ENCODE measurements at places on chromosomes 1 and 21.

GRCh38 chr1:18119289-18119688, 11.7 kb downstream of the IGSF21 start:
- DNase-seq, result no peak

DNA sequence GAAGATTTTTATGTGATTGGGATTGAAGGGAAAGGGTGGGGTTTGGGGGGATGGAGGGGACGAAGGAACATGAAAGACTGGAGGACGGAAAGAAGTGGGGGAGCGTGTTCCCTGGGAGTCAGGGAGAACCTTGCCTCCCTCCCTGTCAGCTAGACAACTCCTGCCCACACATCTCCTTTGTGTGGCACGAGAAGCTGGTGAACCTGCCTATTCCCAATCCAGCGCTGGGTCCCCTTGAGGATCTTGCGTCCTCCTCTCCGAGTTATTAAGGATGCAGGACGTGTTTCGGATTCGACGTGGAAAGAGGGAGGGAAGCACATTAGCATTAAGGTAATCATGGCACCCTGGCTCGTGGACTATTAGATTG, 1.4 kb downstream of the LRRC7 start:
- DNase-seq, result no peak

GRCh38 chr1:27405074-27405473, 12.7 kb downstream of the GPR3 start:
- no peak for DNase-seq

DNA sequence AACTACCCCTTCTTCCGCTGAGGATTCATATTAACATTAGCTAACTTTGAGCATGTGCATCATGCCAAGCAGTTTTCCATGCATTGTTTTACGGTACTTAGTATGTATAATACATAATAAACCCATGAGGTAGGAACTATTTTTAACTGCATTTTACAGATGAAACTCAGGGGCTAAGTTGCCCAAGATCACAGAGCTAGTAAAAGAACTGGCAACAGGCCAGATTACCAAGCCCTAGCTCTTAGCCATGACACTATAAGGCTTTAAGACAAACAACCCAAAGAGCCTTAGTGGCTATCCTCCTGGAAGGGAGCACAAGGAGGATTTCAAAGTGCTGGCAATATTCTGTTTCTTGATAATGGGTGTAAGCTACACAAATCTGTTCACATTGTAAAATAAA, 6.1 kb downstream of the AK2 start:
- DNase-seq, result no peak

DNA sequence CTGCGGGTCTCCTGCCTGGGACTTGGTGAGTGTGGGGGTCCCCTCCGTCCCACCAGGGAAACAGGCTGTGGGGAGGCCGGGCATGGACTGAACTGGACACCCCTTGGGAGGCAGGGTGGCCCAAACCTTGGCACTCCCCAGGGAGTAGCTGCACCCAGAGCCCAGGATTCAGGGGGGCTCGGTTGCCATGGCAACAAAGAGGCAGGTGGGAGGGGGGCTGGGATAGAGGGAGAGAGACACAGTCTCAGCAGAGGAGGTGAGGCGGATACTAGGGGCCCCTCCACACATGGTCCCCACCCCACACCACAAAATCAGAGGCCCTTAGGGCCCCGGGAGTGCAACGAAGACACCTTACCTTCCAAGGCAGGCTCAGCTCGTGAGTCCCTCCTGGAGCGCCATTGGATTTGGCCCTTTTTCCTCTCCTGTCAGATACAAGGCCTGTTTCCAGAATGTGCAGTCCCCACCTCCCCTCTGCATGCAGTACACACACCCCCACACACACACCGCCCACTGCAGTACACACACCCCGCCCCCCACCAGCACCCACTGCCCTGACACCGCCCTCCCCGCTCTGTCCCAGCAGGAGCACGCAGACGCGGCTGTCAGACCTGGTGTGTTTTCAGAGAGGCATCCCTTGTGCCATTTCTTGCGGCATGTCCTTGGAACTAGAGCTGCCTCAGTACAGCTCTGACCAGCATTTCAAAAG, 27.2 kb downstream of the KCNAB2 start:
- no peak for DNase-seq

DNA sequence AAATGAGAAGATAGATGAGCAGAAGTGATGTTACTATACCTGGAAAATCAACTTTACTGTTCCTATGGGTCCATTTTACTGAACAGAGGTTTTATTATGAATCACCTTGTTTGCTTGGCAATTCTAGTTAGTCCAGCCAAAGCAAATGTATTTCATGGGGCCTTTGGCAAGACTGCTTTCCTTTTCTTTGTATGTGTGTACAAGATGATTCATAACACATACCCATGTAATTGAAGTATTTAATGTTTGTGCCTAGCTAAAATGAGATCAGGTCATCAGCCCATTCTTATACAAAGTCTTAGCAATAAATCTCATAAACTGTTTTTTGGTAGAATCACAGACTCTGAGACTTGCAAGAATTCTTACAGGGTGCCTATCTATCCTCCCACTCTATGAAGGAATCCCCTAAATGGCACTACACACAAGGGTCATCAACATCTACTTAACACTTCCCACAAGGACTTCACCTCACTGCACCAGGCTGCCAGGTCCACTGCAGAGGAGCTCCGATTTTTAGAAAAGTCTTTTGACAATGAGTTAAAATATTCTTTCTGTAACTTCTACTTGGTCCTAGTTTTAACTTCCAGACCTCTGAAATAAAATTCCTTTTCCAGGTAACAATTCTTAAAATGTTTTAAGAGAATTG, 58.5 kb downstream of the LPAR3 start:
- no peak for DNase-seq

DNA sequence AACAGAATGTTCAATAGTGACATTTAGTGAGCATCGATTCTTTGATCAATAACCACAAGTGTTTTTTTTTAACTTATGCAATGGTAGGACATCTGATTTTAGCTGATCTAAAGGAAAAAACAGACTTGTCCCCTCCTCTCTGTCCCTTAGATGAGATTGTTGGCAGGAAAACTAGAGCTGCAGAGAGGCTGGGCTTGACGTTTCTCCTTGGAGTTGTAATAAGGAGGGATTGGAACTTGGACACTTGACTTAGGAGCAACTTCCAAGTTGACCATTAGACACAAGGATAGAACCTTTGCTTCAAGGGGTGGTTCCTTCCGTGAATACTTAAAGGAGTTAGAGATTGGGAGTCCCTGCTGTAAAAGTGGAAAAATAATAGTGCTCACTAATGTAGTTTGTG, 49.9 kb downstream of the KAZN start:
- no peak for DNase-seq

DNA sequence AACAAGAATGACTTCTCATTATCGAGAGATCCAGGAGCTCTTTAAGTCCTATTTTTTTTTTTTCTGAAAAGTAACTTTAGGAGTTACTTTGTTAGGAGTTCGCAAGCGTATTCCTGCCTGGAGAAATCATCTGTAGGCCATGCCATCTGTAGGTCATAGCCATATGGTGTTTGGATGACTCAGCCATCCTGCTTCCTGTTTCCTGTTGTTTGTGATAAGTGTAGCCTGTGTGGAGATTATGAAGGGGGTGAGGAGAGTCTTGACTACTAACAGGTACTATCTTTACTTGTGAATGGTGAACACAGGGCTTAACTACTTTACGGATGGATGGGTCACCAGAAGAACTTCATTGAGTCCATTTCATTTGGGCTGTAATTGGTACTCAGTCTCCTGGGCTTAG, 327.2 kb downstream of the PTPRU start:
- DNase-seq, result no peak

DNA sequence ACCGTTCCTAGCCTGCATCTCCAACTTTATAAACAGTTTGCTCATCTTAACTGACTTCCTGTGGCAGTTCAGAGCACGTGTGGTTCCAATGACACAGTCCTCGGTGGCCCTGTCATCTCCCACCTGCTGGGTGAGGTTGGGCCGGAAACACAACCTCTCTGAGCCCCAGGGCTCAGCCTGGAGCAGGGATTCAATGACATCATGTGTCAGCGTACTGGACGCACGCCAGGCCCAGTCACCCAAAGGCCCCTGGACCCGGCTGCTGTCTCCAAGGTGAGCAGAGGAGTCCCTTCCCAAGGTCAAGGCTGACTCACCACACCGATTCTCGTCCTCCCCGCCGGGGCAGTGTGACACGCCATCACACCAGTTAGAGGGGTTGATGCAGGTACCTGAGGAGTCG, 19.9 kb downstream of the TMPRSS2 start:
- DNase-seq, result no peak

GRCh38 chr1:235986869-235987268, 78.0 kb downstream of the NID1 start:
- no peak for DNase-seq

DNA sequence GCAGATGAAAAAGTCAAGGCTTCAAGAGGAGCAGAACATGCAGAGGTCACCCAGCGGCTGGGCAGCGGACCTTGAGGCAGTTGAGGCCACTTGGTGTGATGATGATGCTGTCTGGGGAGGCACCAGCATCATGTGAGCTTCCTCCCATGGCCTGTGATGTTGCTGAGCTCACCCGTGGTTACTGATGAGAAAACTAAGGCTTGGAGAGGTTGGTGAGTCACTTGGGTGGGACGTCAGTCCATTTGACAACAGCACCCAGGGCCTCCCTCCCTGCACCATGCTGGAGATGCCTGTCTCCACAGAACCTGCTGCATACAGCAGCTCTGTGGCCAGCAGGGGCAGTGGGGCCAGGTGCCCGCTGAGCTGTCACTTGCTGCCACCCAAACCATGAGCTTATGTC, 146.8 kb downstream of the NPHP4 start:
- no peak for DNase-seq

DNA sequence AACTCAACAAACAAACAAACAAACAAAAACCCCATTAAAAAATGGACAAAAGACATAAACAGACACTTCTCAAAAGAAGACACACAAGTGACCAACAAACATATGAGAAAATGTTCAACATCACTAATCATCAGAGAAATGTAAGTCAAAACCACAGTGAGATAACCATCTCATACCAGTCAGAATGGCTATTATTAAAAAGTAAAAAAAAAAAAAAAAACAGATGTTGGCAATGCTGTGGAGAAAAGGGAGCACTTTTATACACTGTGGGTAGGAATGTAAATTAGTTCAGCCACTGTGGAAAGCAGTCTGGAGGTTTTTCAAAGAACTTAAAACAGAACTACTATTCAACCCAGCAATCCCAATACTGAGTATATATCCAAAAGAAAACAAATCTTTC, 94.7 kb downstream of the PLPP3 start:
- DNase-seq, result no peak

GRCh38 chr1:60573121-60573520, 499.6 kb upstream of the C1orf87 start:
- no peak for DNase-seq

GRCh38 chr1:16082283-16083038, 9.0 kb upstream of the FAM131C start:
- DNase-seq, result peak; percentile 52

- DNase-seq, result peak; percentile 22
Observed at GRCh38 chr1:226938903-226939437, 1.1 kb upstream of the COQ8A start.

- DNase-seq, result no peak
Observed at GRCh38 chr1:215523128-215523861, 43.8 kb upstream of the KCTD3 start.

GRCh38 chr1:185291652-185292051, 25.4 kb downstream of the IVNS1ABP start:
- no peak for DNase-seq

DNA sequence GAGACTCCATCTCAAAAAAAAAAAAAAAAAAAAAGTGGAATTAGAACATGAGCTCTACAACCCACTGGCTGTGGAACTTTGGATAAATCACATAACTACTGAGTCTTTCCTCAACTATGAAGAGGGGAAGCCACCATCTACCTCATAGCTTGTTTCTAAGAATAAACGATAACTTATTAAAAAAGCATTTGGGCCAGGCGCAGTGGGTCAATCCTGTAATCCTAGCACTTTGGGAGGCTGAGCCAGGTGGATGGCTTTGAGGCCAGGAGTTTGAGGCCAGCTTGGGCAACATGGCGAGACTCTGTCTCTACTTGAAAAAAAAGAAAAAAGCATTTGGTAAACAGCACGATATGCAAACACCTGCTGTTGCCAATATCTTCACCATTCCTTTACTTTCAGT, 31.8 kb upstream of the MEF2D start:
- no peak for DNase-seq

DNA sequence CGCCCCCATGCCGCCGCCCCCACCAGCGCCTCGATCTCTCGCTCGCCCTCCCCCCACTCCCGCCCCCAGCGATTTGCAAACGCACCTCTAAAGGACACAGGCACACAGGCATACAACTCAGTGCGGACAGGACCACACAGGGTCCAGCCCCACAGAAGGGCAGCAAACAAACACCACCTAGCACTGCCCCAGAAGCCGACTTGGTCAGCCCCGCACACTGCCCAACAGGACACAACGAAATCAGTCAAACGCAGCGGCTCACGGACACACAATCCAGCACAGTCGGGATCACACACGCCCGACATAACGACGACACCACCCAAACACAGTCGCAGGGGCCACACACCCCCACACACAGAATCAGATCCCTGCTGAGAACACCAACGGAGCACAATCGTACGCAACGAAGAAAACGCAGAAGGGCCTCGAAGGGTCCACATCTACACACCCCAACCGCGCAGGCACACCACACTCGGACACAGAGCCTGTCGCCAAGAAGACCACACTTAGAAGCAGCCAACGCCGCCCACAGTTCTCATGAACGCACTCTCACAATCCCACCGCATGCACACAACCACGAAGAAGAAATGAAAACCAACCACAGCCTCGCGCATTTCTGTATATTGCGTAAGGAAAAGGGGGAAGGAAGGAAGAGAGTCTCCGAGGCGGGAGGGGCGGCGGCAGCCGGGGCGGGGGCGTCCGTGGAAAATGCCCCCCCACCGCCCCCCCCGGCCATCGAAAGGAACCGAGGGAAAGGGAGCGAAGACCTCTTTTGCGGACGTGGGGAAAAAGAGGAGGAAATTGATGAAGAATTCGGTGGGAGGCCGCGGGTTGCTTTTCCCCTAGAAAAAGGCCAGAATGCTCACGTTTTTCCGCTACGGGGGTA, 481 bp downstream of the TAL1 start:
- no peak for DNase-seq

DNA sequence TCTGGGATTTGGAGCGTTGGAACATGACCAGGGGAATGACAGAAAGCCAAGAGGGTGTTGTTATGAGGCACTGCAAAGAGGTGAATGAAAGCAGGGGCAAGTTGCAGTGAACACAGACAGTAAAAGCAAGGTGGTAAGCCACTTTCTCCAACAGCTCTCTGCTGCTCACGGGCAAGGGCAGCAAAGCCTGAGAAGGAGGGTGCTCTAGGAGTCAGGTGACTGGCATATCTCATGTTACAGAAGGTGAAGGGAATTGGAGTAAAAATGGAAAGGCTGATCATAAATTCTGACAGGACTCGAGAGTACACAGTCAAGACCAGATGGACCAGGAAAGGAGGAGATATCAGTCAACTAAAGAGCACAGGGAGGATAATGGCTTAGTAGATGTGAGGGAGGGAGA, 14.5 kb downstream of the VAV3 start:
- no peak for DNase-seq

DNA sequence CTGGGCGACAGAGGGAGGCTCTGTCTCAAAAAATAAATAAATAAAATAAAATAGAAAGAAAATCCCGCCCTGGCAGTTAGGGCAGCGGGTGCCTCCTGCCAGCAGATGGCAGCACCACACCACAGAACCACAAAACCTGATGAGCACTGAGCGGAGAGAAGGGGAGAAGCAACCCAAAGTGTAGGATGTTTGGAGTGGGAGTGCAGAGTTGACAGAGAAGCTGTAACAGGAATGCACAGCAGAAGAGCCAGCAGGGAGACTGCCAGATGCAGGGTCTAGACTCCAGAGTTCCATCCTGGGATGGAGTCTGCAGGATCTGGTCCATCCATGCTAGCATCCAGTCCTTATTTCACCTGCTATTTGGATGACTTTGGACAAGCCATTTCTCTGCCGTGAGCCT, 29.7 kb upstream of the KIRREL1 start:
- peak; percentile 26 for DNase-seq

- DNase-seq, result no peak
Observed at GRCh38 chr1:3943806-3944577, 43.9 kb upstream of the C1orf174 start.

Measured in CD4-positive, alpha-beta T cell treated with Interleukin-6 at 100 ng/mL for 8 hours (primary cell).